AML-193 (cell line): ENCODE measurements at places on chromosomes 16 and 17.

DNA sequence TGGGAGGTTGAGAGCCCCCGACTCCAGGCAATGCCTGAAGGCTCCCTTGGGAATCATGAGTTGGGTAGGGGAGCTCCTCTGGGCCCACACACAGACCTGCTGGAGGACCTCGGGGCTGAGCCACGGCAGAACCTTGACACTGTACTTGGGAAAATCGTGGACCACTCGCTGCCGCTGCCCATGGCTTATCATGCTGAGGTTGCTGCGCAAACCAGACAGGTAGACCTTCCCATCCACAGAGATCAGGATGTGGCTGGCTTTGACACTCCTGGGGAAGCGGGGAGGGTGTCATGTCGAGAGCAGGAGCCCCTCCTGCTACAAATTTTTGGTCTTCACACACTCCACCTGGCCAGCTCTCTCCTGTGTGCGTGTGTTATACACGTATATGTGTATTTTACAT lies 7.2 kb upstream of the LIMD2 start:
- DNase-seq: no peak

- DNase-seq: no peak
Observed at GRCh38 chr17:19487024-19487600, 46.5 kb upstream of the SLC47A1 start.

- no peak for DNase-seq
Observed at GRCh38 chr17:35708149-35708548, 23.3 kb upstream of the RASL10B start.

GRCh38 chr16:85546585-85547447 lies 66.3 kb upstream of the GSE1 start:
- DNase-seq: no peak

GRCh38 chr17:77129568-77130301 lies 11.0 kb upstream of the SEC14L1 start:
- no peak for DNase-seq

DNA sequence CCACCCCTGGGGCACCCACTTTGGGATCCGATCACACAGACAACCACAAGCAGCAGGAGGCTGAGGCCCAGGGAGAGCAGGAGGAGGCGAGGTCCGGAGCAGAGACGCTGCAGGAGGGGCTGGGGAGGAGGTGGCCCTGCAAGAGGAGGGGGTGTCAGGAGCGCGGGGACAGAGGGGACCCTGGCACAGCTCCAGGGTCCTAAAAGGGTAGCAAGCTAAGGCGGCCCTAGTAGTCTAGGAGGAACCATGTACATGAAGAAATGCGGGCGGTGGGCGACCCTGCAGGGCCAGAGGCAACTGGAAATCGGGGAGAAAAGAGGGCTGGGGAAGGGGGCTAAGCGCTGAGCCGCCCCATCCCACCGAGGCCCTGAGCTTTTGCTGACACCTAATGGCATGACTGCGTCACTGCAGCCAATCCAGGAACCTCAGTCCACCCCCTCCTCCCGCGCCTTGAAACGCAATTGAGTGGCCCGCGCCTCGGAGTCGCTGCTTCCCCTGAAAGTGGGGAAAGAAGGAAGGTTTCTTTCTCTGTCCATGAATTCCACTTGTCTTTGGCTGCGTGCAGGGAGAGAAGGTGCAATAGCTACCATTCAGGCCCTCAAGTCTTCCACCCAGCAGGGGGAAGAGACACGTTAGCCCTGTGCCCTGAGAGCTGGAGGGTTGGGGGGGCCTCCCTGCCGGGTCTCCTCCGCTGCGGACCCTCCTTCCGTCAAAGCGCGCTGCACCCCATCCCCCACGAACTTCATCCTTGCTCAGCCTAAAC lies 1.8 kb downstream of the ASGR1 start:
- DNase-seq: no peak

DNA sequence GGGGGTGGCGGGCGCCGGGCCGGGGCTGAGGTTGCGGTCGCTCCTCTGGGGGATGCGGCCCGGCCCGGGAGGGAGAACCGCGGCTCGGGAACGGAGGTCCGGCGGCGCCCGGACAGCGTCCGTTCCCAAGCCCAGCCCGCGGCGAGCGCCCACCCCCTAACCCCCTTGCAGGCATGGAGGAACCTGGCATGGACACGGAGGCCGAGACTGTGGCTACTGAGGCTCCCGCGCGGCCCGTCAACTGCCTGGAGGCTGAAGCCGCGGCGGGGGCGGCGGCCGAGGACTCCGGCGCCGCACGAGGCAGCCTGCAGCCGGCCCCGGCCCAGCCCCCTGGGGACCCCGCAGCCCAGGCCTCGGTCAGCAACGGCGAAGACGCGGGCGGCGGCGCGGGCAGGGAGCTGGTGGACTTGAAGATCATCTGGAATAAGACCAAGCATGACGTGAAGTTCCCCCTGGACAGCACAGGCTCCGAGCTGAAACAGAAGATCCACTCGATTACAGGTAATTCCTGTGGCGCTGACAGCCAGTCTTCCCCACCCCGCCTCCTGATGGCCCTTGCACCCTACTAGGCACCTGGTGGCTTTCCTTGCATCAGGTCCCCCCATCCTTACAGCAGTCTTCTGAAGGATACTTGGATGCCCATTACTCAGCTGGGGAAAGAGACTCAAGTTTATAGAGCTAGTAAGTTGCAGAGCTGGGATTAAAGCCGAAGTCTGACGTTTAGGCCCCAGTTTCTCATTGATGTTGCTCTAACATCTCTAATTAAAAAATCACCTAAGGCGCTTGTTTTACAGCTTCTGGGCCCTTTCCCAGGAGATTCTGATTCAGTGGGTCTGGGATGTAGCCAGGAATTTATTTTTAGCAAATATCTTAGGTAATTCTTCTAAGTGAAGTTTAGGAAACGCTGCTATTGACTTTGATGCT lies 514 bp downstream of the UBFD1 start:
- DNase-seq: no peak

- no peak for DNase-seq
Observed at GRCh38 chr16:46885960-46886763, 2.0 kb downstream of the GPT2 start.
